ENCODE measurements at places on chromosomes 4 and X.

GRCh38 chr4:40187386-40187906 lies 9.4 kb upstream of the RHOH start:
- no peak for DNase-seq

GRCh38 chr4:41209187-41209586 lies 5.2 kb downstream of the APBB2 start:
- DNase-seq, result no peak

- no peak for DNase-seq
Observed at GRCh38 chrX:65932173-65933084, 107.5 kb downstream of the VSIG4 start.

DNA sequence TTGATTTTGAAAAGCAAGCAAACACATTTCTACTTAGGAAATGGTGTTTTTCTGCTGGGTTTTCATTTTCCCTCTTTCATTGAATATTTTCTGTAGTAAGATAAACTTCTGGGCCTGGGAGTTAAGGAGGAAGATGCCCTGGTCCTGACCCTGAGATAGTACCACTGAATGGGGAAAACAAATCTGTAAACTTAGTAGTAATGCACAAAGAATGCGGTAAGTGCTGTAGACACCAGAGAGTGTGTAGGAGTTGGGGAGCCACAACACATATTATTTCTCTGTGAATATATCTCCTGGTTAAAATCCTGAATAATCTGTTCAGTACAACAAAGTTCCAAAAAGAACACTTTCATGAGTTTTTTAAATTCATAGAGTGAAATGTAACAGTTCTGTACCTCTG lies 178.3 kb downstream of the MAPK10 start:
- no peak for DNase-seq

DNA sequence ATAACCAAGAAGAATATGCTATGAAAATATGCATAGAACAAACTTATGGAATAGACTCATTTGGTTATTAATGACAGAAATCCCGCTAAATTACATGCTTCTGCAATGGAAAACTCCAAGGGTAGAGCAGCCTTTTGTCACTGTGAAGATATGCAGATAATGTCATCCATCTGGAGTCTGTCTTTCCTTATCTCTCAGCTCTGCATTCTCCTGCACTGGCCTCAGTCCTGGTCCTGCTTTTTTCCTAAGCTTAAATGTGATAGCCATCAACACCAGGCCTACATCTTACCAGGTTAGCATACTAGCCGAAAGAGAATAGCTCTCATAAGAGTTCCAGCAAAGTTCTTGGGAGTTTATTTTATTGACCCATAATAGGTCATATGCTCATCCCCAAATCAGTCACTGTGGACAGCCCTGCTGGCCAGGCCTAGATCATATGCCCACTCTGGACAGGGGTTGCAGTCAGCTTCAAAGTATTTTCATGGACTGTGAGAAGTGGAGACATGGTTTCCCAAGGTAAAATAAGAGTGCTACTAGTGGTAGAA lies 86.5 kb upstream of the LEF1 start:
- DNase-seq, result no peak

GRCh38 chrX:12779534-12779933 lies 11.7 kb upstream of the PRPS2 start:
- no peak for DNase-seq

DNA sequence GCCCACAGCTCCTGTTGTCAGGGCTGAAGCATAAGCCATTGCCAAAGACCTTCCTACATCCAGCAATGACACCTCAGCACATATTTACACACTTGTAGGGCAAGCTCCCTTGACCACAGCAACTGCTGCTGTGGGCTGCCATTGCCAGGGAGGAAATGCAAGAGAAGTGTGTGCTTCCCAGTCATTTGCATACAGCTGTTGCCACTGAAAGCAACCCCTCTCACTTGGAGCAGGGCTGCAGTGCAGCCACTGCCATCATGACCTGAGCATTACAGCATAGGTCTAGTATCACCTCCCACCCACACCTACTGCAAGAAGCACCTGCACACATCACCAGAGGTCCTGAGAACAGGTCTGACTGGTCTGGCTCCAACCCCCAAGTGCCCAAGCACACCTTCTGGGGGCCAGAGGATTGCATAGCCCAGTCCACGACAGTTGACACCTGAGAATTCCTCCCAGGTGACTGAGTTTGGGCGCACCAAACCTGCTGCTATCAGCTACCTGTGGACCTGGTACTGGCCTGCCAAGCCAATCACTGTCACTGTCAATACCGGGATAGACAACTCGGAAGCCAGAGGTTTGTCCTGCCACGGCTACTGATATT lies 636.5 kb upstream of the SLIT2 start:
- no peak for DNase-seq

DNA sequence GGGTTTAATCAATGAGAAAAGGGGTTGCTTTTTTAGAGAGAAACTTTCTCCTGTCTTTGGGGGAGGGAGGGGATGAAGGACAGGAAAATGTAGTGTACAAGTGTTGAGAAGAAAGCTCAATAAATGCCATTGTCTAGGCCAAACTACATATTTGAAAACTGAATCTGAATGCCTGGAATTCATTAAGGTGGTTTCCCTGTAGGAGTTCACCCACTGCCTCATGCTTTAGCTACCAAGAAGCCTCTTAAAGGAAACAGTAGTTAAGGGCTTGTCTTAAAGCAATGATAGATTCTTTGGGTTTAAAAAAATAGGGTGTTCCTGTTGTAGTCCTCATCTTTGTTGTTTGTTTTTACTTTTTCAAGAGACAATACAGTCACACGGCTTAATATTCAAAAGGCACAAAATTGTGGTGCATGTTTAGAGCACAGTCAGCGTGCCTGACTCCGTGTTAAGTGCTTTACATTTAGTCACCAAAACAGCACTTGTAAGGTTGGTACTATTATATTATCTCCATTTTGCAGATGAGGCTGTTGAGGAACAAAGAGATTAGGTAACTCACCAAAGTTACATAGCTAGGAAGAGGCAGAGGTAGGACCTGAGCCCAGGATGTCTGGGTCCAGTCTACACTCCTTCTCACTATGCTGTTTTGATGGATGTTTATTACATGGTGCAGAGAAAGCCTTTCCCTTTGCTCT lies 46.0 kb downstream of the FNIP2 start:
- DNase-seq, result no peak

GRCh38 chr4:174398728-174399127 lies 115.0 kb downstream of the CEP44 start:
- no peak for DNase-seq

DNA sequence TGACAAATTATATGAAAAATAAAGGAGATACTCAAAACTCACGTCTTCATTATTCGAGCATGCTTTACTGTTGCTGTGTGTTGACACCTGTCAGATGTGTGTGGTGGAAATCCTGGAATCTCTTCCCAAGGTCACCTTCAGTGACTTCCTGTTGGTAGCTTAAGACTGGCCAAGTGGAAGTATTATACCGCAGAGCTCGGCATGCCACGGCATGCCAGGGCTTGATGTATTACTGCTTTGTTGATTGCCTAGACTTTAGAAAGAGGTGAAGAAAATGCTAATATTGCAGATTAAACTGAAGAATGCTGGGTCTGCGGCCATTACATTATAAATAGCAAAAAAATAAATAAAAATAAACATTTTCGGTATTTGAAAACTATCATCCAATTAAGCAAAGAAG lies 4.6 kb downstream of the TREX2 start:
- no peak for DNase-seq

- no peak for DNase-seq
Observed at GRCh38 chr4:158032733-158033415, 140.0 kb downstream of the GASK1B start.

- no peak for DNase-seq
Observed at GRCh38 chr4:43732829-43733426, 715.7 kb downstream of the KCTD8 start.

DNA sequence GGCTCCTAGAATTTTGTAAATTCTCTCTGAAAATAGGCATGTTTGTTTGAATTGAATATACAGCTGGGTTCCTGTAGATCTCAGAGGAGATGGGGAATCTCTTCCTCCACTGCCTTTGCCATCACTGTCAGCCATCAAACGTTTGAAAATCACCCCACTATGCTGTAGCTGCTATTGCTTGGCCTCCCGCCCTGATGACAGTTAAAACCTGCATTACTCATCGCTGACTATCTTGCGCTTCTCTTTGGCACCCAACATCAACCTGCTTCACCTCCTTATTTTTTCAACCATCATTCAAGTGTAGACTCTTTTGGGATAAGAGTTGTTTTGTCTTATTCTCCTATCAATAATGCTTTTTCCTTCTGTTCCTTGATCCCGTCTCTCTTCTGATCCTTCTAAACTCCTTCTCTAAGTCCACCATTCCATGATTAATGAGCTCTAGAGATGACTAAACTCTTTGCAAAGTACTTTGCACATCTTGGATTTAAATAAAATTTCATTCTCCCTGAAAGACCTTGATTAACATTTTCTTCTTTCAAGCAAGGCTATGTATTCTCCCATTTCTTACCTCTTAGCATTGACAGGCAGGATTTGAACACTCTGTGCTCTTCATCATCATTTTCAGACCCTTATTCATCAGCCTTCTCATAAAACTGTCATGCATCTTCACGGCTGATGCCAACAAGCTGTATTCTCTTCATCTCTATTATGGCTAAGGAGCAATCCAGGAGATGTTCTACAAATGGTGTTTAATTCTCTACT lies 133.0 kb downstream of the SNCA start:
- DNase-seq, result no peak

GRCh38 chr4:86918539-86919072 lies 16.2 kb upstream of the AFF1 start:
- no peak for DNase-seq

GRCh38 chr4:6734165-6734786 lies 18.3 kb downstream of the BLOC1S4 start:
- DNase-seq, result no peak

DNA sequence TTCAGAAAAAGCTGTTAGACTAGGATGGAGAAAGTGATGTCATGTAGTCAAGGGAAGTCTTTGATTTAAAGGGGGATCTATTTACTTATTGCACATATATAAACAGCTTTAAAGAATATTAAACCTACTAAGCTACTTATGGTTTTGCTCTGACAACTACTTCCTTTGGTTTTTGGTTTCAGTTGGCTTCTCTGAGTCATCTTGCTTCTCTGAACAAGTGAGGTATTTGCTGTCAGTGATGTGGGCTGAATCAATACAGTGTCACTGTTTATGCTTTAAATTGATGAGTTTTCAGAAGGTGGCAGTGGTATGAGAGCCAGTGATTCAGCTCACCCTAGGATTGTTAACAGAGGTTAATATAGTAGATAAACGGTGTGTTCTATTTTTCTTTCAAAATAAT lies 75.1 kb downstream of the CEP44 start:
- DNase-seq, result no peak

DNA sequence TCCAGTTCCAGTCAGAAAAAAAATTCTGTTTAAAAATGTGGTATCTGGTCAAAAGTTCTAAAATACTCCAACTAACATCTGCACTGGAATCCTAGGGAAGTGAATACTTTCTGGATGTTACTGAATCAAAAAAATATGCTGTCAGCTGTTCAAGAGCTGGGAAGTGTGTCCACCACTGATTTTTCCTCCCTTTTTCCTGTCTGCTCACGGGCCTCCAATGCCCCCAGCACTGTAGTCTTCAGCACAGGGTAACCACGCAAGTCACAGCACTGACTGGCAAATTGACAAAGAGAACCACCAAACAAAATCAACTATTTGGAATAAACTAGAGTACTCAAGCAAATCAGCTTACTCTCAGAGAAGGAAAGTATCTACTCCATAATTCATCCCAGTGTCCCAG lies 9.9 kb downstream of the VEGFC start:
- no peak for DNase-seq
